Activated CD4-positive, alpha-beta T cell treated with anti-CD3 and anti-CD28 coated beads, Interleukin-2, amount 50 U/mL, for 16 hours (primary cell): ENCODE measurements at places on chromosomes 1 and 21.

DNA sequence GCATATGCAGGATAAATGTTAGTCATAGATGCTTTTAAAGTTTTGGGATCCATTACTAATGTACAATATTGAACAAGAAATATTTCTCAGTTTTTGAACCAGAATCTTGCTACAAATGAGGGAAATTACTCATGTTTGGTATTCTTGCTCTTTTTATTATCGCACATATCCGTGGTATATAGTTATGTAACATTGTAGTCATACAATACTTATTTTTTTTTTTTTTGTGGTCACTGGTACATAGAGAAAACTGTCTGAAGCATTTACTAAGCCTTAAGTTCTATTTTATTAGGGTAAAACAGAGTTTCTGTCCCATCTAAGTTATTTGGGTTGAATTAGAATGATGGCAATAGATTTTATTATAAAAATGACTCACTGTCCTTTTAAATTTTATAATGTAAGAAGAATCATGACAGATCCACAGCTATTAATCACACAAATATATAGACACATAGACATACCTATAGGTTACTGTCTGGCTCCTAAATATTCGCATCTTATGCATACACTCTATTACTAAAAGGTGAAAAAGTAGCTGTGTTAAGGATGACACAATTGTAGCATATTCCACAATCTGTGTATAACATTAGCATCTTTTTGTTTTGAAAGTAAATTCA lies 18.0 kb upstream of the PRKAA2 start:
- no peak for DNase-seq

- no peak for DNase-seq
Measured at GRCh38 chr1:224831501-224831900, 98.0 kb upstream of the DNAH14 start.

GRCh38 chr1:55055084-55055882 lies 15.9 kb downstream of the PCSK9 start:
- DNase-seq, result no peak

DNA sequence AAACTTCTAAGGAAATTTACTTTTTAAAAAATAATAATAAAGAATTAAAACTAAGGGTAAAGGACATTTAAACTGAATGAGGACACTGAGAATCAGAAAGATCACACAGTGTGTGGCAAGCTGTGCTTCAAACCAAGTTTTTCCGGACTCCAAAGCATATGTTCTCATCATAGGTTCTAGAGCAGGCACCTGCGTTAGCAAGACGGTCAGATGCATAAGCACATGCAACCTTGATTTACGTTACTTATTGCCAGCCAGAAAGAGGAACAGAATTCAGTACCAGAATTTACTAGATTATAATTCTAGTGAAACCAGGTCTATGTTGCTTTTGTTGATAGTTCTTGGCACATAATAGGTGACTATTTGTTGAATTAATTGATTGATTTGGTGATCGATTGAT lies 6.2 kb upstream of the LBR start:
- DNase-seq, result no peak

DNA sequence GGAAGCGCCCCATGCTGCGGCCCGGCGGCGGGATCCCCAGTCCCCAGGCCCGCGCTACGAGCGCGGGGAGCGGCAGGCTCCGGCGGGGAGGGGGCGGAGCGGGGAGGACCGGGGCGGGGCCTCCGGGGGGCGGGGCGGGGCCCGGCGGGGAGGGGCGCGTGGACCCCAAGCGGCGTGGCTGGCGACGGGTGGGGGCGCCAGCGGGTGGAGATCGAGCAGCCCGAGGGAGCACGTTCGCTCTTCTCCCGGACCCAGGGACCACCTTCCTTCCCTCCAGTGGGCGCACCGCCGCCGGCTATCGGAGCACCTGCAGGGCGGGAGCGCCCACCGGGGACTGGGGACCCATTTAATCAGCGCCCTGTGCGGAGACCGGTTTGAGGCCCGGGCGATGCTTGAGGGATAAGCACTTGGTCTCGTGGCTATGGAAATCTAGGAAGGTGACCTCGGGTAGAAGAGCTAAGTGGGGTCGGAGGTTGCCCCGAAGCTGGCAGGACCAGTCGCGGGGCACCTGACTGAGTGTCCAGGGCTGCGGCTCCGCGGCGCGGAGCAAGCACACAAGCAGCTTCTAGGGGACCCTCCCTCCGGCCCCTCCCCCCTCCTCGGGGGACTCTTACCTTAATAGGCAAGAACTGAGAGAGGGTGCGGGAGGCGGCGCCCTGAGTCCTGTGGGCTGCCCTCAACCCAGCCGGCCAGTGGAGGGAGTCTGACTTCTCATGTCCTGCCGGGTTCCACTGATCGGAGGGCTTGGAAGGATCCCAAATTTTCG lies at the start of gene TSPAN2:
TSPAN2 (minus strand) TSS at position 84 of the 766 bp plus-strand sequence; CDS start at position 13, 71 bp downstream.
- DNase-seq, result peak; percentile 13

- no peak for DNase-seq
Measured at GRCh38 chr1:57066980-57067610, 101.3 kb upstream of the C8B start.

DNA sequence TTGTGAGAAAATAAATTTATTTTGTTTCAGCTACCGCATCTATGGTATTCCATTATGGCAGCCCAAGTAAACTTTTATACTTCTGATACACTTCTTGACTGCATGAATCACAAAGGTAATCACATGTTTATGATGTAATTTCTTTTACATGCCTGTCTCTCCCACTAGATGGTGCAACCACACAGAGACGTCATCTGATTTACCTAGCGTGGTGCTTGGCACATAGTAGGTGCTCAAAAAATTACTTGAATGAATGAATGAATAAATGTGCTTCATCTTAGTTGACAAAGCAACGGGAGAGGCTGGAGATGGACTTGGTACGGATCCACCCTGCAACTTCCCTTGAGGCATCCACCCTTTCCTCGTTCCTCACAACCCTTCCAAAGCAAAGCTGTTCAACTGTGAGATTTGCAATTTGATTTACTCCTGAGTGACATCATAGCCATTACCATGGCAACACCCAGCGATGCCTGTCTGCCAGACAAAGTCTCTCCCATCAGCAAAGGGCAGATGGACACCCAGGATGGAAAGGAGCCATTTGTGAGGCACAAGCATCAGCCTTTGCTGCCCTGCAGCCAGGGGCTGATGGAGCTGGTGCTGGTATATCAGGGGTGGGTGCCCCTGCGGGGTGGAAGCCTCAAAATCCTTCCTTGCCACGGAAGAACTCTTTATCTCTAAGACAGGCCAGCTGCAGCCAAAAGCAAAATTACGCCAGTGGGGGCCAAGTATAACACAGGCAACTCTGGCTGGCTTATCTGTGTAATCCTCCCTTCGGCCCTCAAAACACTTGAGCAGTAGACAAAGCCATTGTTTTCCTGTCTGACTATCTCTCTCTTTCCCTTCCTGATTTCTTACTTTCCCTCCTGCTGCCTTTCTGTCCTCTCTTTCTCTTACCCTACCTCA lies 18.9 kb upstream of the VWA5B1 start:
- DNase-seq, result no peak
